ENCODE measurements at places on chromosomes 7 and 10. TPM values are rescaled to one million over a fixed set of nuclear protein-coding genes. Genes with fewer than 3 reads are reported as not detected.

PLAU gene
- 53.0 TPM for total RNA-seq

HSPA14 gene
- 17.3 TPM for total RNA-seq

NOC3L gene
- 43.4 TPM for total RNA-seq

SSMEM1 gene
- 0.19 TPM for total RNA-seq

GPR146 gene
- total RNA-seq = 9.0 TPM

ADRA2A gene
- total RNA-seq = under 0.01 TPM

OR2A1 gene
- under 0.01 TPM for total RNA-seq

TMEM236 gene
- under 0.01 TPM for total RNA-seq

PKD1L1 gene
- 0.28 TPM for total RNA-seq

PRXL2A gene
- total RNA-seq = 26.5 TPM

RNF148 gene
- 0.28 TPM for total RNA-seq

HPS1 gene
- total RNA-seq = 18.8 TPM

LRGUK gene
- total RNA-seq = 0.28 TPM

ADAM12 gene
- total RNA-seq = 21.3 TPM

UNCX gene
- total RNA-seq = not detected

ABCA13 gene
- 0.56 TPM for total RNA-seq

JAKMIP3 gene
- total RNA-seq = under 0.01 TPM

ADIRF gene
- 69.4 TPM for total RNA-seq

SPACDR gene
- total RNA-seq = 1.7 TPM

PON1 gene
- not detected for total RNA-seq

UCMA gene
- not detected for total RNA-seq

CLDN3 gene
- total RNA-seq = not detected

ARHGEF35 gene
- total RNA-seq = 1.5 TPM

SCIN gene
- 0.56 TPM for total RNA-seq

ANLN gene
- 118 TPM for total RNA-seq

TRPV5 gene
- total RNA-seq = not detected

CEP55 gene
- total RNA-seq = 8.7 TPM

MEOX2 gene
- 43.3 TPM for total RNA-seq

PHTF2 gene
- 24.8 TPM for total RNA-seq

ELN gene
- 6.9 TPM for total RNA-seq

SLC35B4 gene
- total RNA-seq = 13.0 TPM
